Urinary bladder (tissue), 4 donors: ENCODE measurements at places on chromosomes 5 and 9.

GRCh38 chr9:95268681-95269080 is 48.8 kb downstream of the FANCC start:
- DNase-seq: no peak

DNA sequence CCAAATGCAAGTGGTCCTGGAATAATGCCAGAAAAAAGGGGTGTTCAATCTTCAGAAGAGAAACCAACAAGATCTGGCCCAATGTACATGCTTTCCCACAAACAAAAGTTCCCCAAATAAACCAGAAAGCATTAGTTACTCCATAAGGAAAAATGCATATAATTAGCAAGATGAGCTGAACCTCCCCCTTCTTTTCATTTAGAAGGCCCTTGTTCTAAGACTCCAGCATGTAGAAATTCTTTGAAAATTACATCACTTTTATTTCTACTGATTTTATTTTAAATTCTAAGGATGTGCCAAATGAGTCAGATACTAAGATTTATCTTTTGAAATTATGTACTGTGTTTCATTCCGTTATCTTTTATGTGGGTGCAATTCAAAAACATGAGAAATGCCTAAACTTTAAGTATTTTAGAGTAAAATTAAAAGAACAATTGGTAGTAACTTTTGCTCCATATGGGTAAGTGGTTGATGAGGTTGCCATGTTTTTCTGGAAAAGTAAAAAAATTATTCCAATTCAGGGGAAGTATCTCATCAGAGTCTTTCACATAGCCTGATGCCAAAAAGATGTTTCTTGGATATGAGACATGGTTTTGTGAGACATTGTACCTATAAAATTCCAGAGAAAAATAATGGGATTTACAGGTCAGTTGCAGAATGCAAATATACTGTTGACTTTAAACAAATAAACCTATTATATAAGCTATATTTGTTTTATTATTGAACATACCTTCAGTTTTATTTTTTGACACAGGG is 106.5 kb upstream of the CCDC112 start:
- no peak for DNase-seq

DNA sequence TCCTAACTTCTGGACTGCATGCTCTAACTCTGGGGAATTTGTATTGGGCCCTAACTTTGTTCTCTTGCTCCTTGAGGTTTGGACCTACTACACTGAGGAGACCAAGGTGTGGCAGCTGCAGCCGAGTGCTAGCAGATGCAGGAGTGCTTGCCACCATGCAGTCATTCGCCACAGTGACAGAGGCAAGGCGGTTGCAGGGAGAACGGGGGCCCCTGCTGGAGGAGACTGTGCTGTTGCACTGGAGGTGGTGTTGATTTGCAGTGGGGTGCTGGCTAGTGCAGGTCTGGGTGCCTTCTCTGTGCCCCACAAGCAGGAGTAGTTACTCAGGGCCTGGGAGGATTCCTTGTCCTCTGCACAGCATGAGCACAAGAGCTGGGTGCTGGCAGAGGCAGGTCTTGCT is 22.4 kb upstream of the DIRAS2 start:
- DNase-seq: no peak

- DNase-seq: no peak
These were observed 32.8 kb downstream of the PCDH1 start for GRCh38 chr5:141845371-141845851.

DNA sequence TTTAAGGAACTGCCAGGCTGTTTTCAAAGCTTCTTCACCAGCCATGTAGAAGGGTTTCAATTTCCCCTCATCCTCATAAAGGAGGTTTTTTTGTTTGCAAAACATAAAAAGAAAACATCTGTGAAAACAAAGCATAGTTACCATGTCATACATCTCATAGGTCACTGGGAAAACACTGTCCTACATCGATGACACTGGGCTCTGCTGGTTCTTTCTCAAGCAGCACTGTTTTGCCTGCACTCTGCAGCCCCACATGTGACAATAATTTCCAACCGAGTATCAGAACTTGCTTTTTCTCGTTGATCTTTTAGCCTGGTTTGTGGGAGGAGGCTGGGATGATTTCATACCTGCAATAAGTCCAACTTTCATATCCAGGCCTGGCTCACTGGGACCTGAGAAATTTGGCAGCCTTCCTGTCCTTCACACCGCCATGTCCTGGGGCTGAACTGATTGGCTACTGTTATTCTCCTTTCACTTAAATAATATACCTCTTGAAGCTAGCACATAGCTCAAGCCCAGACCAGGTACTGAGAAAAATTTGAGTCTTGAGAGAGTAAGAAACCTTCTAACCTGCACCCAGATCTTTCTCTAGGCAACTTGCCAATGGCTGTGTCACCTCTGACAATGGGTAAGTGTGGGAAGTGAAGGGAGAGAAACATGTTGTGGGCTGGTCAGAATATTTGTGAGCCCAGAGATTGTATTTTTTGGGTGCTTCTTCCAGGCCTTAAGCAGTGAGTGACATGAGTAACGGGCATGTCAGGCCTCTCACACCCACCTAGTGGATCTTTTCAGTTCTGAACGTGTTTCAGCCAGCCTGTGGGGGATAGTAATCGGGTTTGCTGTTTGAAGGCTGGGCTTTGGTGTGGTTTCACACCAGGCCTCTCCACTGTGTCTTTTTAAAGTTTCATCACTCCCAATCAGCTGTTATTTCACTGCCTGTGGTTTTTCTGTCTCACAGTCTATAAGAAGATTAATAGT is 502.8 kb downstream of the NTRK2 start:
- no peak for DNase-seq

GRCh38 chr9:122228191-122228567 is 578 bp downstream of the LHX6 start:
- no peak for DNase-seq

DNA sequence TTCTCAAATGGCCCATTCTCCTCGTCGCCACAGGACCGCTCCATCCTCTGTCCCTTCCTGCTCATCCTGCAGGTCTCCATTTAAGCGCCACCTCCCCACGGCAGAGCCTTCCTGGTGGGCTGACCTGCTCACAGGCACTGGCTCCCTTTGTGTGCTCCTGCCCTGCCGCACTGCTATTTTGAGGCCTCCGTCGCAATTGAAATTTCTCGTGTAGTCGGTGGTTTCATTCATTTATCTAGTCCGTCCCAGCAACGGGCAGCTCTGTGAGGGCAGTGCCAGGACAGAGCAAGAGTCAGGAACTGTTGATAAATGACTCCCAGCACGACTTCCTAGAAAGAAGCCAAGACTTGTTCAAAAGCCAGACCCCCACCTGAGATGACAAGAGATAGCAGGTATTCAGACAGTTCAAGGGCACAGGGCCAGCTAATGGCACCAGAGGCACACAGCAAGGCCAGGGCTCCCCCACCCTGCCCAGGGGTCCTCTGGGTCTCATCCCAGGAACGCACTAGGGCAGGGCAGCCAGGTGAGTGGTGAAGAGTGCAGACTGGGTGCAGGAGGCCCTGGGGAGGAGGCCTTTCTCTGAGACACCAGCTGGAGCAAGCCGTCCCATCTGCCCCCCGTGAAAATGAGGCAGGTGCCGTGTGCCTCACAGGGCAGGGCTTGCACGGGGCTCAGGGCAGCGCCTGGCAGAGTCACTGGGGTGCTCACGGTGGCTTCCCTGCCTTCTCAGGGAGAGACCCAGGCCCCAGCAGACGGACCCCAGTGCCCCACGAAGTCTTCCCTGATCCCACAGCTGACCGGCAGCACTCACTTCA is 36.9 kb downstream of the FAM78A start:
- DNase-seq: no peak

GRCh38 chr9:73152953-73153352 is 1.3 kb downstream of the ANXA1 start:
- no peak for DNase-seq

DNA sequence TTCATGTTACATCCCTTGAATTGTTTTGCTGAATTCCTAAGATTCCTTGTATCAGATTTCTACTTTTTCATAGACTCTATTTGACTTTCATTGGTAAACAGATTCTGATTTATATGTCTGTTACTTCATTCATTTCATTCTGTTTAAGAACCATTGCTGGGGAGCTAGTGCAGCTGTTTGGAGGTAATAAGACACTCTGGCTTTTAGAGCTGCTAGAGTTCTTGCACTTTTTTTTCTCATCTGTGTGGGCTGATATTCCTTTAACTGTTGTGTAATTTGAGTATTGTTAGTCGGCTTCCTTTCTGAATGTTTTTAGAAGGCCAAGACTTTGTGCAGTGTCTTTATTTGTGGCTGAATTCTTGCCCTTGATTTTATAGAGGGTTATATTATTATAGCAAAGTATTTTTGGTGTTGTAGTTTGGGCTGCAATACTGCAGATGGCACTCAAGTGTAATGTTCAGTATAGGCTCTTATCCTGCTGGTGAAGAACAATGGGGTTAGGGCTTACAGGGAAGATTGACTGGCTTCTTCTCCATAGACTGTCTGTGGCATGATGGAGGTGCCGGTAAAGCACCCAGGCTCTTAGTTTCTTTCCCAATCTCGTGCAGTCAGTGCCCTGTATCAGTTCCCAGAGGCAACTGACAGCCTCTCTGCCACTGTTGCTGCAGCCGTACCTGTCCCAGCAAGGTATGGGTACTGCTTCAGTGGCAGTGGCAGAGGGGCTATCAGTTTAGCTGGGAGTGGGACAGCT is 162.2 kb downstream of the OXCT1 start:
- no peak for DNase-seq

DNA sequence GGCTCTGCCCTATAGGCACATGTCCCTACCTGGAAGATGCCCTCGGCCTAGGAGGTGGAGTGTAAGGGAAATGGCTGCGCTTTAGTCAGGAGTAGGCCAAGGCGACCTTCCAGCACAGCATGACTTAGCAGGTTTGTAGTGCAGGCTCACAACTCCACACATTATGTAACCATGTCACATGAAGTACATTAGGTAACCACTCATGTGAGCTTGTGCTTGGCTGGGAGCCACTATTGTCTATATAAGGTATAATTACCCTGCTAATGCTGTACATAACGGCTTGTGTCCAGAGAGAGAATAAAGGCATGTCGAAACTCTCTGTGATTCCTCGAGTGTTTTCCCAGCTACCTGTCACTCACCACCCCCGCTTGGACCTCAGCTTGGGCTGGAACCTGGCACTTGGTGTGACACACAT is 74.9 kb downstream of the CAMK4 start:
- no peak for DNase-seq

DNA sequence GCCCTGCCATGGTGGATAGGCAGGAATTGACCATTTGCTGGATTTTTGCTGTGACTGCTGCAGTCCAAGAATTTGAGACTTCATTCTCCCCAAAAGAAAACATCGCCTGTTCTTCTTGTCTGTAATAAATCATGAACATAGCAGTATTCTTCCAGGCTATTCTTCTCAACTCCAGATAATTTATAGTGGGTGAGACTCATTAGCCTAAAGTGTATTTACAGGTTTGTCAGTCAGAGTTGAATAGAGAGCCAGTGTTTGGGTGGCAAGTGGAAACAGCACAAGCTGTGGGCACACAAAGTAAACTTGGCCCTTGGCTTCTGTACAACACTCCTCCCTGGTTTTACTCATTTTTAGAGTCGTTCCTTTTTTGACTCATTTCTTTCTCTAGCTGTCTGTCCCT is 128.2 kb upstream of the VCAN start:
- no peak for DNase-seq

DNA sequence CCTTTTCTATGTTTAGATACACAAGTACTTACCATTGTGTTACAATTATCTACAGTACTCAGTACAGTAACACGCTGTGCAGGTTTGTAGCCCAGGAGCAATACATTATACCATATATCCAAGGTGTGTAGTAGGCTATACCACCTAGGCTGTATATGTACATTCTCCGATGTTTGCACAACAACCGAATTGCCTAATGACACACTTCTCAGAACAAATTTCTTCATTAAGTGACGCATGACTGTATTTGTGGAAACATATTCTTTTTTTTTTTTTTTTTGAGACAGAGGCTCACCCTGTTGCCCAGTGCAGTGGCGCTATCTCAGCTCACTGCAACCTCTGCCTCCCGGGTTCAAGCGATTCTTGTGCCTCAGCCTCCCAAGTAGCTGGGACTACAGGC is 4.0 kb upstream of the RAD23B start:
- no peak for DNase-seq

DNA sequence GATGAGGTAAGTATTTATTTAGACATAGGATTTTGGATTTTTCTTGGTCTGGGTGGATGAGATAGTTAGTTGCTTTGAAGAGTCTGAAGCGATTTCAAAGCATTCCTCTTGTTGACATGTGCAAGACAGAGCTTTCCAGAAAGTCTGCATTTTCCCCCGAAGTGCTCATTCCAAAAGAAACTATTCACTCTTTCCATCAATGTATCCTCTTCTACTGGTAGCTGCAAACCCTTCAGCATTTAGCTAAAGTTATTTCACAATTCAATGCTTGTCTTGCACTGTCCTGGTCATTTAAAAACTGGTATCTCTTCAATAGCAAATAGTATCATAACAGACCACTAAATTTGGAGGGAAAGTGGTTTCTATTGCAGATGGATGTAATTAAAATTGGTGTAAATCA is 13.0 kb downstream of the NREP start:
- no peak for DNase-seq

GRCh38 chr5:151534350-151534749 is 56.8 kb downstream of the FAT2 start:
- DNase-seq: no peak

- no peak for DNase-seq
These were observed 43.9 kb downstream of the SHB start for GRCh38 chr9:38025166-38025565.

- DNase-seq: no peak
These were observed 88.8 kb downstream of the TLE4 start for GRCh38 chr9:79660615-79661014.

GRCh38 chr9:134225816-134226215 is 61.5 kb upstream of the RNU6ATAC start:
- DNase-seq: no peak

- DNase-seq: no peak
These were observed 358.9 kb upstream of the PCSK5 start for GRCh38 chr9:75531588-75531987.

DNA sequence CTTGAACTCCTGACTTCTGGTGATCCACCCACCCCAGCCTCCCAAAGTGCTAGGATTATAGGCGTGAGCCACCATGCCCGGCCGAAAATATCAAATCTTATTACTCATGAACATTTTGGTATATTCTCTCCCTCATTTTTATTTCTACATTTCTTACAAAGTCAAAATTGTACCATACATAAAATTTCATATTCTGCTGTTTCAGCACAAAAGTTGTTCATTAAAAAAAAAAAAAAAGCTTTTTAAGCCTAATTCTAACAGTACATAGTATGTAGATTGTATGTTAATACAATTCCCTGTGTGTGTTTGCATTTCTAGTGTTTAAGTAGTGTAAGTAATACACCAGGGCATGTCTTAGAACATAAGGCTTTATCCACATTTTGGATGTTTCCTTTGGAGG is 14.9 kb downstream of the BNIP1 start:
- no peak for DNase-seq

- DNase-seq: no peak
These were observed 461.9 kb upstream of the NUDT12 start for GRCh38 chr5:104024538-104024937.

- DNase-seq: no peak
These were observed 29.8 kb upstream of the GZMA start for GRCh38 chr5:55072666-55073065.
